T-helper 22 cell (primary cell): ENCODE measurements at places on chromosomes 7 and 10.

DNA sequence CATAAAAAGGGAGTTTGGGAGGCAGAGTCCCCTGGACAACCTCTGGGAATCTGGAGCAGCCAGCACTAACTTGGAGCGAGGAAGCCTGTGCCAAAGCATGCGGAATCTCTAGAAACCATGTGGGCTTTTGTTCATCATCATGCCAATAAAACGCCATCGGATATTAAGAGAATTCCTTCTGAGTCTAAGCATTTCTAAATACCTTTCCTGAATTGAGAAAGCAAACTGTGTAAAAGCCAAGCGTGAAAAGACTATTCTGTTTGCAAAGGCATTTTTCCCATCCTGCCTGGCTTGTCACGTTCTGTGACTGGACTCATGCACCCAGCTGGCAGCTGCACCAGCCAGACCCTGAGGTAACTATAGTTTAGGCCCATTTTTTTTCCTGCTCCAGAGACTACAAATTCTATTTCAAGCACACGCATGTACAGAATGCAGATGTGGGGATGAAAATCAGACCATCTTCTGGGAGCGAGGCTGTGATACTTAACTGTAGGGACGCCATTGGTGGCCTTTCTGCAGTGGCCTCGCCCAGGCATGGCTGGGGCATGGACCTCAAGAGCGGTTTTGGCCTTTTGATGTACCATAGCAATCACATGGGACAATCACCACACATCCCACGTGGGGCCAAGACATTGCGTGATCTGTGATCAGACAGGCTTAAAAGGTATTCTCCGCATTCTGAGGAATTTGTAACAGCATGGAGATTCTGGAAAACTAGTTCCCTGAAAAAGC is 218.9 kb downstream of the KIAA1217 start:
- DNase-seq = no peak

DNA sequence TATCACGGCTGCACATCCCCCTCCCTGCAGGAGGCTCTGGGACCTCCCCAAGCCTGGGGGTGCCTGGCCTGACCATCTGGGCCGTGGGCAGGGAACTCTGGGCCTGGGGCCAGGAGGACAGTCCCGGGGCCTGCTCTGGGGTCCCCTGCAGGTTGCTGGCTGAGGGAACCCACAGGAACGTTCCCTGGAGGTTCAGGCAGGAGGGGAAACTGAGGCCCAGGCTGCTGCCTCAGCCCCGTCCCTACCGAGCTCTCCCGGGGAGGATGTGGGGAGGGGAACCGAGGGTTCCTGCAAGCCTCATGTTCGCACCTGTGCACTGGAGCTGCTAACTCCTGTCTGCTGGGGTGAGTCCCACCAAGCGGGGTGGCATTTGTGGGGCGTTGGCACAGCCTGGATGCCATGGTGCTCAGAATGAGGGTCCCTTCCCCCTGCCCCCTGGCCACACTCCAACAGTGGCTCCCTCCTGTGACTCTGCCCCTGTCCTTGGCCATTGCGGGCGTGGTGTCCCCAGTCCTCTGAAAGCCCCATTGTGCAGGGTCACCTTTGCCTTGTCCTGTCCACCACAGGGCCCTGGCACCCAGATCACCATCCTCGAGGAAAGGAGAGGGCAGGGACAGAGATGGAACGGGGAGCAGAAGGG is 9.4 kb downstream of the ELFN1 start:
- DNase-seq = no peak

GRCh38 chr7:86844608-86845007 is 200.9 kb downstream of the GRM3 start:
- no peak for DNase-seq

- DNase-seq = no peak
These were observed 4.7 kb upstream of the ITPRIP start for GRCh38 chr10:104342941-104343411.

DNA sequence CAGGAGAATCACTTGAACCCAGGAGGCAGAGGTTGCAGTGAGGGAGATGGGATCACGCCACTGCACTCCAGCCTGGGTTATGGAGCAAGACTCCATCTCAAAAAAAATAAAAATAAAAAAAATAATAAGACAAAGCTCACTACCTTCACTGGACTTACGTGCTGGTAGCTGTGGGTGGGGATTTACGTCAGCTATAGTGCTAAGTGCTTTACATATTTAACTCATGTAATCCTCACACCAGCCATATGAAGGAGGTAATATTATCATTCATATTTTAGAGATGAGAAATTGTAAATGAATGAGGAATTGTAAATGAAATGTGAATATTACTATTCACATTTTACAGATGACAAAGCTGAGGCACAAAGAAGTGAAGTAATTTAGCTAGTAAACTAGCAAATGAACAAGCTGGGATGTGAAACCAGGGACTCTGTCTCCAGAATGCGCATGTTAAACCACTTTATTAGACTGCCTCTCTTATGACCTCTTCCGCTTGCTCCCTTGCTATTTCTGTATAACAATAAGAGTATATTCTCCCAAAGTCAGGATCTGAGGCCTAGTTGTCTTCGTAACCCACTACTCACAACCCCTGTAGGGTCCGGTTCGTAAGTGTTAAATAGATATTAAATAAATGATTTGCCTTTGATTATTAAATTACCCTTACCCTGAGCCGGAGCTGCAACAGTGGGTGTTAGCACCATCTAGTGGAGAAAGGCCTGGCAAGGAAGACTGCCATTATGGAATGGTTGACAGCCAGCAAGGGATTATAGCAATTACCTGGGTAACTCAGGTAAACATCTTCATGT is 70.2 kb downstream of the HTR7 start:
- no peak for DNase-seq

GRCh38 chr7:7099584-7100014 is 82.7 kb upstream of the C1GALT1 start:
- DNase-seq = no peak

DNA sequence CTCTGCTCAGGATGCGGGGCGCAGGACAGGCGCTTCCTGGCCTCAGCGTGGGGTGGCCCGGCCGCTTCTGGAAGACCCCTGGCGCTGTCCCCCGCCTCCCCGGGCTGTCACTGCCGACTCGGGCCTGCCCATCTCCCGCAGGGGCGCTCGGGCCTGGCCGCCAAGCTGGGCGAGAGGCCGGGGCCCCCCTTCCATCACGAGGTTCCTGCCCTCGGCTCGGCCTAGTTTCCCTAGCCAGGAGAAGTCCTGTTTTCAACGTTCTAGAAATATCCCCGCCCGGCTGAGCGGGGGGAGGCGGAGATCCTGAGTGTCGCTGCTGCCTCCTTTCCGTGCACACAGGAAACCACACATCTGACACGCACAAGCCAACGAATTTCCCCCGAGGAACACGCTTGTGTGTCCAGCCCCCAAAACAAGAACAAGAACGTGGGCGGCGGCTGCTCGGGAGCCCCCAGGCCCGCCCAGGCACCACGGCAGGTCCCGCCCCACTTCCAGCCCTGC is 33.7 kb downstream of the AP5Z1 start:
- DNase-seq = no peak

DNA sequence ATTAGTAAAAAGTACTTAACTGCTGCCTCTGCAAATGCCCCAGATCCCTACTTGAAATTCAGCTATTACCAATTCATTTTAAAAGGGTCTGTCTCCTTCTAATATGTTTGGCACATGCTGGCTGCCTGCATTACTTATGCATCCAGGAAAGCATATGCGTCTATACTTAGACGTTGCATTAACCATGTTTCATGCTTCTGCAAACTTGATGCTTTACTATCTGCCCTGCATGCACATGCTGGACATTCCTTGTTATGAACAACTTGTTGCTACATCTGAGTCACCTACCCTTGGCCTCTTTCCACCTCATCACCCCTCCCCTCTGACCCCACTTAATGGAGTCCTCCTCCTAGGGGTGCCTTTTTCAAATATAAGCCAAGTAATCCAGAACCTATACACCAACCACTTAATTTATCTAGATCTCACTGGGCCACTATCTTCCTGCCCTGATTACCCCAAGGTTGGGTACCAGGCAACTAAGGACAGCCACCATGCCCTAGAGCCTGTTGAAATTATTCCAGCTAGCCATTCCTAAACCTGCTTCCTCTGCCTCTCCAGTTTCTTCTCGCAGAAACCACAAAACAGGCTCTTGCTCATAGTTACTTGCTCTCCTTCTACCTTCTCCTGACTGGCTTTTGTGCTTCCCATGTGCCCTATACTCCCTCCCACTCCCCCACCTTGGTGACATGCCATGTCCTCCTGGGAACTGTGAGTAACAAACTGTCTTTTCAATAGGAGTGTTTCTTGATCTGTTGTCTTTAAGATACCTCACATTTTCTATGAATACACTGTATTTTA is 1187.9 kb downstream of the REEP3 start:
- DNase-seq = no peak

- DNase-seq = no peak
These were observed 118.8 kb downstream of the DIP2C start for GRCh38 chr10:570628-571163.

DNA sequence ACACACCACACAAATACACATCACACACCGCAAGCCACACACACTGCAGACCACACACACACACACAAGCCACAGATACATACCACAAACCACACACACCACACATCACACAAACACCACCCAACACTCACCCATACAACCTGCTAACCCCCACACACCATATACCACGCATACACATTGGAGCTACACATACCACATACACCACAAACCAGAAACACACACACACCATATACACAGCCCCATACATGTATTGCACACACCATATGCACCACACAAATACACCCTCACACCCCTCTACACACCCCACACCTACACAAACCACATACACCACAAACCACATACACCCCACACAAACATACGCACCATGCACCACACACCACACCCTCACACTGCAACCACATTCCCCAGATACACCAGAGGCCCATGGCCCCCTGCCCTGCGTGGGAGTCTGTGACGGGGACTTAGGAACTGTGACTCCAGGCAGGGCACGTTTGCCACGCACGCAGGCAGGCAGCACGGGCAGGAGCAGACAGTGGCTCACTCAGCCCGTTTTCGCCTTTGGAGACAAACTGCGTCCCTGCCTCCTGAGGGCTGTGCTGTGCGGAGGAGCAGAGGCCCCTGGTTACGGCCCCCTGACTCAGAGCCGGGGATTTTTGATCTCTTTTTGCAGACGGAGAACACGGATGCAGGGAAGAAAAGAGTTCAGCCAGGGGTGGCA is 52.6 kb downstream of the TMEM209 start:
- no peak for DNase-seq

DNA sequence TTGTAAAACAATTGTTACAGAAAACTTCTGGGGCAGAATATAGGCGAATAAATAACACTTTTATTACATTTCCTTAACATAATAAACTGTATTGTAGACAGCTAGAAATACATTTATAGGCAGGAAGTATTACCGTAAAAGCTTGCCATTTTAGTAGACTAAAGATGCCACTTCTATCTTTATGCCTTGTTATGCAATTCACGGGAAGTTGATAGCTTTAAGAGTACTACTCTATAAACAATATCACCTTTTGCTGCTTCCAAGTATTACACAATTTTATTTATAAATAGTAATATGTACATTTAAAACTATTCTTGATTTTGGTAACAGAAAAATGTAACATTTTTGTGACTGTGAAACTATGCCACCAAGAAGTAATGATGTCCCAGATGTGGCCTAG is 37.9 kb downstream of the PALS2 start:
- no peak for DNase-seq

GRCh38 chr10:124145109-124145870 is 51.9 kb upstream of the CHST15 start:
- no peak for DNase-seq

- no peak for DNase-seq
These were observed 502 bp downstream of the SLC18A3 start for GRCh38 chr10:49610458-49611165.

DNA sequence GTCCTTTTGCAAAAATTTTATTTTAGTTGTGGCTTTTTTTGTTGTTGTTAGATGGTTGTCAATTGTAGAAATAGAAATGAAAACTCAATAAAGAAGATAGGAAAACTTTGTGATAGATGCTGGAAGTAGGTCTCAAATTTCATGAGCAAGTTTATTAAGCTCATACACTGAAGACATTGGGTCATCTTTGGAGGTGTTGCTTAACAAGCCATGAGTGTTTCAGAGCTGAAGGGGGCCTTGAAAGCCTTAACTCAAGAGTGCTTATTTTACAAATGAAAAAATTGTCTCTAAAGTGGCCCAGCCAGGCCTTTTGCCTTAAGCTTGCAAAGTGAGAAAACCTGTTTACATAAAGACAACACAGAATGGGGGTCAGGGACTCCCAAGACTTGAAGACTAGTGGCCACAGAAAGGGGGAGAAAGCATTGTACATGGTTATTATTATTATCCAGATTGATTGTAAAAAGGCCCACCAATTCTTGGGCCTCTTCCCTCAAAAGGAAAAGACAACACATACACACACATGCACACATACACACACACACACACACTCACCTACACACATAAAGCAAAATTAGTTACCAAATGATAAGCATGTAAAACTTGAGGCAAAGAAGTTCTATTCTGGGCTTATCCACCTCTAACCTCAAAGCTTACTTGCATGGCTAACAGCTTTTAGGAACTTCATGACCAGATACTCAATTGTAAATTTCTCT is 49.7 kb upstream of the GLCCI1 start:
- DNase-seq = no peak

- DNase-seq = no peak
These were observed 154.1 kb downstream of the C10orf105 start for GRCh38 chr10:71565284-71566000.

GRCh38 chr10:91088300-91089140 is 131.9 kb upstream of the PCGF5 start:
- DNase-seq = no peak

DNA sequence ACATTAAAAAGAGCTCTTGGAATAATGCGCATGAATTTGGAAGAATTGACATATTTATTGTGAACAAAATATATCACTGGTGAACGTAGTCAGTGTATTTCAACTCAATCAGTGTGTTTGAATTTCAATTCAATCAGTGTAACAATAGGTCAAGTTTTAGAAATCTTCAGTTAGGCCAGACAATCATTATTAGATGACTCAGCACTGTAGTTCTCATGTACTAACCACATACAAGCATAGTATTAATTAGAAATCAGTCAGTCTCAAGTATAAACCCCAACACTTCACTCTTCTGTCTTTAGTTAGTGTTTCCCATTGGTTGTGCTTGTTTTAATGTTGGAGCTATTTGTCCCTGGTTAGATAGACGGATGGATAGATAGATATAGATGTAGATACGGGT is 1247.9 kb downstream of the NXPH1 start:
- DNase-seq = no peak

DNA sequence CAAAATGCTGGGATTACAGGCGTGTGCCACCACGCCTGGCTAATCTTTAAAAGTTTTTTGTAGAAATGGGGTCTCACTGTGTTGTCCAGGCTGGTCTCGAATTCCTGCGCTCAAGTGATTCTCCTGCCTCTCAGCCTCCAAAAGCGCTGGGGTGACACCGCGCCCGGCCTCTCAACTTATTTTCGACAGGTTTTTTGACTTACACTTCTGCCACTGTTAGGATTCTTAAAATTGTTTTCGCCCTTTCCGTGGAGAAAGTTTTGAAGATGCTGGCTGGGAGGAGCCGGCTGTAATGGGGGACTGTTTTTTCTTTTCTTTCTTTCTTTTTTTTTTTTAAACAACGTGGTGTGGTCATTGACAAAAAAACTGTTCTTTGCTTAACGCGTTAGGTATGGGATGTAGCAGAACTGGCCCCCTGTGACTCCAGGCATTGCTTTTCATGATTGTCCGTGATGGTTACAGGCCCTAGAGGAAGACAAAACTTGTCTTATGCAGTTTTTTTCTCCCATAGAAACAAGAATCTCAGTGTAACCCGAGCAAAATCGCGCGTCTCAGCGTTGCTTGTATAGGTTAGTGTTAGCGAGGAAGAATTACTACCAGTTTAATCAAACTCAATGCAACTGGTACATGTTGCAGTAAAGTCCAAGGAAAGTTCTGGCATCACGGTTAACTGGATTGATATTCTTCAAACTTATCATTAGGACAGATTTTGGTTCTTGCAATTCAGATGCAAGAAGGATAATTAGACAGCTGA is 72.2 kb downstream of the DAGLB start:
- no peak for DNase-seq
